CD4-positive, alpha-beta memory T cell (primary cell): ENCODE measurements at places on chromosomes 11 and 22.

- no peak for DNase-seq
Measured at GRCh38 chr22:42883121-42883520, 26.0 kb upstream of the ARFGAP3 start.

DNA sequence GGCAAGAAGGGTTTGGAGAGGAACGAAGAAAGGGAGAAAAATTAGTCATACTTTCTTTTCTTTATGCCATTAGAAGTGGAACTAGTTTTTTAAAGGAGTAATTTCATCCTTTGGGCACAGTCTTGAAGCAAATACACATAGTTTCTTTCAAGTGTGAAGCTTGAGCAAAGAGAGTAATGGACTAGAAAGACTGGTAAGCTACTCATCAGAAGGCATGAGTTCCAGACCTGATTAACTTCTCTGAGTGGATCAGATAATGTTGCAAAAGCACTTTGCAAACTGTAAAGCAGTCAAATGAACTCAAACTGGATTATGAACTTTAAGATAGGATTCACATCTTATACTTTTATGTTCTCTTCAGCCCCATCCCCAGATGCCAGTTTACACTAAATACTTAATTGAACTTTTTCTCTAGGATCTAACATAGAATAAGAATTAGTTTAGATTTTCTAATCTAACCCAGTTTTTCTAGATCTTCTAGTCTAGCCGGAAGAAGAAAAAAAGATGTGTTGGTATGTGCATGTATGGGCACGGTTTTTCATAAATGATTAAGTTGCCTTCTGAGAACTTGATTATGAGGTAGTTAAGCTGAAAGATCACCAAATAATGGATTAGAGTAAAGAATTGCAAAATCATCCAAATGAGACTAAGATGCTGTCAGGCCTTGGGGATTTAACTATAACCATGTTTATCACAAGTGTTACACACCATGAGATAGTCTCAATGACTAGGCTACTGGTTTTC, 2.5 kb downstream of the DDIAS start:
- DNase-seq, result no peak

DNA sequence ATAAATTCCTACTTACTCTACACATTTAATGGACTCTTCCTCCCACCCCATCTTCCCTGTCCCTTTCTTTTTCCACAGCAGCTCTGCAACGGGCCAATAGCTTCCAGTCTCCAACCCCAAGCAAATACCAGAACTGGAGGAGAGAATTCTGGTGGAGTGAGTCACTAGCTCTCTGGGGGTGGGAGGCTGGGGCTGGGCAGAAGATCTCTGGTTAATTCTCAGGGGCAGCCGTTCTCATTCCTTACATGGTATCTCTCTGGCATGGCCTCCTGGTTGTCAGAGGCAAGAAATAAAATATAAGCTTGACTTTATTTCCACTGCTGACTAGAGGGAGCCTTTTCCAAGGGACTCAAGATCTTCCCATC, 90.4 kb upstream of the PARVA start:
- DNase-seq, result no peak

- DNase-seq, result no peak
Measured at GRCh38 chr11:116219171-116219635, 553.6 kb downstream of the BUD13 start.

GRCh38 chr11:1451781-1452470, 34.7 kb downstream of the MOB2 start:
- DNase-seq, result no peak
